COLO829 (cell line): ENCODE measurements at places on chromosomes 3 and 15.

GRCh38 chr15:73631915-73632669 lies 1.1 kb downstream of the NPTN start:
- no peak for DNase-seq

DNA sequence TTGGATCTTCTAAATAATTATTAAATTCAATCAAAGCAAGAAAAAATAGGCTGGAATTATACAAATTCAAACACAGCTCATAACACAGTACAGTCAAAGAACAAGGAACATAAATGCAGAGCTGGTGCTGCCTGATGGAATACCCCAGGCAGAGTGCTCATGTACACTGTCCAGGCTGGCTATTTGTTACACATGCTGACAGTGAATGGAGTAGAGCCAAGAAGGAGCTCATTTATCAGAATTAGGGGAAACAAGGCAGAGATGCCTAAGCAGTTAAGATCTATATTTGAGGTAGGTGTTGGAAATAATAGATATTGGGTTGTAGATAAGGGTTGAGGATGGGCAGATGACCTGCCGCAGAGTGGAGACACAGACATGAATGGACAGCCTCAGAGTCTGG lies 788.2 kb upstream of the ARPP21 start:
- DNase-seq, result no peak

DNA sequence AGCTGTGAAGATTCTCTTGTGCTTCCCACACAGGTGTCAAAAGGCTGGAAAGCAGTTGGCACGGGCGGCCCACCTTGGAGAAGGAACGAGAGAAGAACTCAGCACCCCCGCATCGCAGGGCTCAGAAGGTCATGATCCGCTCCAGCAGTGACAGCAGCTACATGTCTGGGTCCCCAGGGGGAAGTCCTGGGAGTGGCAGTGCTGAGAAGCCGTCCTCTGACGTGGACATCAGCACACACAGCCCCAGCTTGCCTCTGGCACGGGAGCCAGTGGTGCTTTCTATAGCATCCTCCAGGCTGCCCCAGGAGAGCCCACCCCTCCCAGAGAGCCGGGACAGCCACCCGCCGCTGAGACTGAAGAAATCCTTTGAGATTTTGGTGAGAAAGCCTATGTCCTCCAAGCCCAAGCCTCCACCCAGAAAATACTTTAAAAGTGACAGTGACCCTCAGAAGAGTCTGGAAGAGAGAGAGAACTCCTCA lies 31.4 kb downstream of the STARD5 start:
- DNase-seq, result no peak

- no peak for DNase-seq
Observed at GRCh38 chr3:4302747-4303146, 422 bp upstream of the SETMAR start.

GRCh38 chr3:172846103-172846561 lies 95.6 kb downstream of the ECT2 start:
- DNase-seq, result no peak

DNA sequence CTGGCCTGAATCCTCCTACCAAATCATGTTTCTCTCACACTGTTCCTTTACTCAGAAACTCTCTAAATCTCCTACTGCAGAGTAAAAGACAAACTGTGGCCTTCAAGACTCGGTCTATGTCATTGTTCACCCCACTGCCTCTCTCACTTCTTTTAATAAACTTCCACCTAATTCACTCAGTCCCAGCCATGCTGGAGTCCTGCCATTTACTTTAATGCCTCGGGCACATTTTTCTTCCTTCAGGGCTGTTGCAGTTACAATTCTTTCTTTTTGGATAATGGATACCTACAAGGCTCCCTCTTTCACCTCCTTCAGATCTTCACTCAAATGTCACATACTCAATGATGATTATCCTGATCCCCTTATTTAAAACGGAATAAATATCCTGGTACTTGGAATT lies 955.6 kb downstream of the ROBO1 start:
- DNase-seq, result no peak

DNA sequence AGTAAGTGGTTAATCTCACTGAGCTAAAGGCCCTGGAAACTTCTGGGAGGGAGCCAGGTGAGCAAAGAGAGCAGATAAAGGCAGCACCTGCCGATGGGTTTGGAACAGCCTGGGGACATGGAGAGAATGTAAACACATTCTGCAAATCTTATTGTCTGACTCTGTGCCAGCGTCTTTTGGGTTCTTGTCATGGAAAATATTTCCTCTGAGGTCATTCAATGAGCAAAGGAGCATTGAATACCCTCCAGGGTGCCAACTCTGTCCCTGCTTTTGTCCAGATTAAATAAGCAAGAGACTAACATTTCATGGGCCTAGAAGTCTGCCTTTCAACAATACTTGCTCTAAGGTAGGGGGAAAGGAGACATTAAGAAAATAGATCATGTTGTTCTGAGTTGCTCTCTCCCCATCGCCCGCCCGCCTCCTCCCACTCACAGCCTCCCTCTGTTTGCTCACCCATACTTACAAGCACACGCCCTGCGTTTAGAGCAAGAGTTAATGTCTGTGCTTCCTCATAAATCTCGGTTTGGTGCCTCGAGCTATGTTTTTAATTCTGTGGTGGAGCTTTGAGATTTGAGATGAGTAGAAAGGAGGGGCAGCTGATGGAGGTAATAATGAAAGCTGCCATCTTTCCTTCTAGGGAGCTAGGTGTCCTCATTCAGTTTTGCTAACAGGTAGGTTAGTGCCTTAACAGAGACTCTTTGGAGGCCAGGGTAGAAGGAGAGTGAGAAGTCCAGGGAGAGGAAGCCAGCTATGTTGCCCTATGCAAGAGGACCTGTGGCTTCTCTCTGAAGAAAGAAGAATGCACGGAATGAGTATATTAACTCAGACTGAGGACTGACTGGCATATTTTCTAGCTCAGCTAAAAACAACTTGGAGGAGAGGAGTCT lies 132.9 kb downstream of the TPRG1 start:
- DNase-seq, result peak; percentile 42

DNA sequence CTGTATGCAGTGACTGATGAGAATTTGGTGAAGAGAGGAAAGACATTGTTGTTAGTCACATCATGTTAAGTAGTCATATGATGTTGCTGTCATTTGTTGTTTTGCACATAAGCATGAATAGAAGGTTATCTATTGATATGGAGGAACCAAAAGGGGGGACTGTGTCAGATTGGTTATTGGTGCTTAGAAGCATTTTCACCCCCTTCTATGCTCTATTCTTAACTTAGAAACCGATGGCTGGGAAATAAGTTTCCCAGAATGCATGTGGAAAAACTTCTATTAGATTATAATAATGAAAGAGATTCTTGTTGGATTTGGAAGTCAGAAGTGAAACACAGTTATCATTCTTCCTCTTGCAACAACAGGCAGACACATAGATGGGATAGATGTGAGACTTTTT lies 33.2 kb upstream of the CADM2 start:
- DNase-seq, result no peak
